ENCODE measurements at places on chromosomes 11 and 22.

DNA sequence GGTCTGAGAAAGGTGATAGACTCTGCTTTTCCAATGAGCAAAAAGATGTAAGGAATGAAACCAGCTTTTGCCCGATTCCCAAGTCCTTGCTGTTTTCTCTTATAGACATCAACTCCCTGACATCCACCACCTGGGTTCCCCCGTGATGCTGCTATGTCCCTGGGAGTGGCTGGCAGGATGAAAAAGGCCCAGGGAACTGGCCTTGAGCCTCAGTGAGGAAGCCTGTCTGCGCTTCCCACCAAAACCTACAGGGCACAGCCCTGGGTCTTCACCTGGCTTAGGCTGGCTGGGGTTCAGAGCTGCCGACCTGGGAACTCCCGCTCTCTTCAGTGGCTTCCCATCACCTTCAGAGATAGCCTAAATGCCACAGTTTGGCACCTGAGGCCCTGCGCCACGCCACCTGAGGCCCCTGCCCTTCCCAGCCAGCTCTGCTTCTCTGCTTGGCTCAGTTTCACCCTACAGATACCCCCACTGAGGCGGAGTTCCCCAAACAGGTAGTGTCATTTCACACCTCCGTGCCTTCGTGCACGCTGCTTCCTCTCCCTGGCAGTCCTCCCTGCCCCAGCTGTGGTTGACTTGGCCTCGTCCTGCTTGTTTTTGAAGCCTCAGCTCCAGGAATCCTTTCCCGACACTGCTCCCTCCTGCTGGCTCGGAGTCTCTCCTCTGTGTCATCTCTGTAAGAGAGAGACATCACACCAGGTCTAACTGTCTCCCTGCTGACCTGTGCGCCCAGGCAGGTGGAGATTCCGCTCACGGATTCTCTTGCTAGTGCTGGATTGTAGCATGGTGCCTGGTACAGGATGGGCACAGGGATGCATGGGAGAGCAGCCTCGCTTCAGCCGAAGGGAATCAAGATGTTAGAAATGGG lies 10.7 kb downstream of the SLC37A2 start:
- DNase-seq, result no peak

DNA sequence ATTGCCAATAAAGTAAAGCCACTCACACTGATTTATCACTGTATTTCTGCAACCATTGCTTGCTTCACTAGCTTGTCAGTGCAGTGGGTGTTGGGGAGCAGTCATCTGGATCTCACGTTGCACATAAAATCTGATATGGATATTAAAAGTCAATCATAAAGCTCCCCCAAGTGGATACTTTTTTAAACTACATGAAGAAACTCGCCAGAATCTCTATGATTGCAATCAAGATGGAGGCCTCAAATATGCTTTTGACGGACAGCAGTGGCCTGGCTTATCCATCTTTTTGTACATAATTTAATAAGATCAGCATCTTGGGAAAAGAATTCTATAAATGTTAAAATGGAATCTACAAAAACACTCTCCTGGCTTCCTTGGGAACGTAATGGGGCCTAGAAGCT lies 137.7 kb downstream of the WT1 start:
- DNase-seq, result peak; percentile 83

DNA sequence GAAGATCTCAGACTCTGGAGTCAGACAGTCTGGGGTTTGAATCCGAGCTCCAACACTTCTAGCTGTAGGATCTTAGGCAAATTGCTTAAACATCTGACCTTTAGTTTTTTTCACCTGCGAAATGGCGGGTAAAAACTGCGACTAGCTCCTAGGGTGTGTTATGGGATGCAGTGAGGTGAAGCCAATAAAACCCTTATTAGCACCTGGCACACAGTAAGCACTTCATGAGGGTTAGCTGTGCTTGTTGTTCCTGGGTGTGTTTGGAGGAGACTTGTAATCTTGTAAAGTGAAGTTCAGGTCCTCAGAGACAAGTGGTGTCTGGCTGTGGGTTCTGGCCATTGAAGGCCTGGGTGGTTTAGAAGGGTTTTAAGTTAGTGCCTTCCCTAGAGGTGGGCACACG lies 68.9 kb downstream of the ZBTB16 start:
- no peak for DNase-seq

GRCh38 chr11:31826536-31827438 lies 15.7 kb upstream of the PAX6 start:
- no peak for DNase-seq

DNA sequence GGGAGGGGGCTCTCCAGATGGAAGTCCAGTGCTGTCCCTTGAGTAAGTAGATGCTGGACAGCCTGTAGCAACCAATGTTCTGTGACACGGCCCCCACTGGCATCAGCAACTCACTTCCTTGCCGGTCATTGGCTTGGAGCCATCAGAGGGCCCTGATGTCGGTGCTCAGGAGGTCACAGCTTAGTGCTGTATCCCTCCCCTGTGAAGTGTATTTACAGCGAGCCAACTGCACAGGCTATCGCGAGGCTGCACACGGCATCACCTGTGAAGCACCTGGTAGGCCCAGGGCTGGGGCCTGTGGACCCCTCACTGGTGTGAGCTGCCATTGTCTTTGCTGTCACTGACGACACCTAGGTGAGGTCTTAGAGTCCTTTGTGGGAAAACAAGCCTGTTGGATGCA lies 13.4 kb upstream of the ACR start:
- no peak for DNase-seq

DNA sequence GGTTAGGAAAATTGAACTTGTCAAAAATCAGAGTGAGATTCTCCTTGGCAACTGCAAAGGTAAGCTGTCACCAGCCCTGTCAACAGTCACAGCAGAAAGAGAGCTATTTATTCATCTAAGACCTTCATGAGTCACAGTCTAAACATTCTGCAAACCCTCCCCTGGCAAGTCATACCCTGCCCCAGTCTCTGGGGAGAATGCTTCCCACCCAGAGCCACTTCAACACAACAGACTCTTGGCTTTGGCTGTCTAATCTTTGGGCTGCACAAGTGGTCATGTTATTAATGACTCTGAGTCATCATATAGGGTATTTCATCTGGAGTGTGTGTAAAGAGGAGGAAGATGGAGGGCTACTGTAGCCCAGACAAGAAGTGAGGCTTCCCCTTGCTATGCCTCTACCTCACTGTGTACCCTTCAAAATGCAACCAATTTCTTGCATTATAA lies 153.4 kb downstream of the CCDC34 start:
- DNase-seq, result no peak

- no peak for DNase-seq
These were observed 9.7 kb upstream of the ANKK1 start for GRCh38 chr11:113377681-113378412.

GRCh38 chr22:36727927-36728488 lies 24.5 kb upstream of the CACNG2 start:
- no peak for DNase-seq

DNA sequence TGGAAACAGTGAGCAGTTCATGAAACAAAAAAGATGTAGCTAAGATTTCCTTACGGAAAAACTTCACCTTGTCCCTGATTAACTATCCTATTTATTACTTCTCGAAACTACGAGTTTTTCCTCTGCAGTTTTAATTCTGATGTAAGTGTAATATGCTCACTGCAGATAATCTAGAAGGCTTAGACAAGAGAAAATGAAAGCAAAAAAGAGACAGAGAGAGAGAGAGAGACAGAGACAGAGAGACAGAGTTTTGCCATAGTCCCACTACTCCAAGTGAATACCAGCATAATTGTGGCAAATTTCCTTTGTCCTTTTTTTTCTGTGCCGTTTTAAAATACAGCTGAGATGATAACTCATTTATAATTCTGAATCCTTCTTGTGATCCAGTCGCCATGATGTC lies 24.8 kb downstream of the FSHB start:
- no peak for DNase-seq

DNA sequence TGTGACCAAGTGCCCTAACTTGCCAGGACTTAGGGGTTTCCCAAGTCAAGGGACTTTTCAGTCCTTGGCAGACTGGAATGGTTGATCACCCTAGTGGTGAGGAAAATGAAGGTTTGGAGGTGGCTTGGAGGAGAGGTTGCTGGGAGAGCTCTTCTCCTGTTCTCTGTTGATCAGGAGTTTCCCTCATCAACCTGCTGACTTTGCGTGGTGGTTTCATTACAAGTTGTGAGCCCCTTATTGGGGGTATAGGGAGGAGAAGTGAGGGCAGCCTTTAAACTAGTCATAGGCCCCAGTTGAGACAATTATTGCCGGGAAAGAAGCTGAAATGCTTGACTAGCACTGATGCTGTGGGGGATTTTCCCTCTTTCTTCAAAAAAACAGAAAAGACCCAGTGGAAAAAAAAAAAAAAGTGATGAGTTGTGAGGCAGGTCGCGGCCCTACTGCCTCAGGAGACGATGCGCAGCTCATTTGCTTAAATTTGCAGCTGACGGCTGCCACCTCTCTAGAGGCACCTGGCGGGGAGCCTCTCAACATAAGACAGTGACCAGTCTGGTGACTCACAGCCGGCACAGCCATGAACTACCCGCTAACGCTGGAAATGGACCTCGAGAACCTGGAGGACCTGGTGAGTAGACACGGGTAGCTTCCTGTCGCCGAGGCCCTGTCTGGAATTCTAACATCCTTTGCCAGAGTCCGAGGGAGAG lies at the start of gene CXCR5:
Gene CXCR5, plus strand, starts transcription at position 525 of the 704 bp plus-strand sequence. Its CDS starts 50 bp downstream, at position 575.
- no peak for DNase-seq

DNA sequence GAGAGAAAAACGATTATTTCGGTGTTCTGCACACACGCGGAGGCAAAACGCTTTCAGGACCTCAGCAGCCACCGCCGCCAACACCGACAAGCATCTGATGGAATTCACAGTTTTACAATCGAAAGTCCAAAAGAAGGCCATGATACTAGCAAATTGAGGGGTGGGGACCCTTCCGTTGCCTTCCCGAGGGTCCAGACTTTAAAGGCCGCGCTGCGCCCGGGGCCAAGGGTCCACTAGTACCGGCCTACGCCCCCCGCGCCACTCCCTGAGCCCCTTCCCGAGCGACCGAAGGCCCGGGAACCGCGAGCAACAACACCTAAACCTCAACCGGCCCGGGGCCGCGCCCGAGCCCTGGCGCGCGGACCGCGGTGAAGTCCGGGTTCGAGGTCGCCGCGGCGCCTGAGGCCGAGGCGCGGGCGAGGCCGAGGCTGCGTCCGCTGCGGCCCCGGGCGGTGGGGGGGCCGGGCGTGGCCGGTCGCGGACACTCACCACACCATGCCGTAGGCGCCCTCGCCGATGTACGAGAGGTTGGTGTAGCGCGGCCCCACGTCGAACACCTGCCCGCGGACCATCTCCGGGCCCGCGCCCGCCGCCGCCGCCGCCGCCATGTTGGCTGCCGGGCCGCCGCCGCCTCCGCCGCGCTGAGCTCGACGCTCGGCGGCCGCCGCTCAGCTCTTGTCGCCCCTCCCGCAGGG lies 465 bp downstream of the MAPK1 start:
- DNase-seq, result no peak

DNA sequence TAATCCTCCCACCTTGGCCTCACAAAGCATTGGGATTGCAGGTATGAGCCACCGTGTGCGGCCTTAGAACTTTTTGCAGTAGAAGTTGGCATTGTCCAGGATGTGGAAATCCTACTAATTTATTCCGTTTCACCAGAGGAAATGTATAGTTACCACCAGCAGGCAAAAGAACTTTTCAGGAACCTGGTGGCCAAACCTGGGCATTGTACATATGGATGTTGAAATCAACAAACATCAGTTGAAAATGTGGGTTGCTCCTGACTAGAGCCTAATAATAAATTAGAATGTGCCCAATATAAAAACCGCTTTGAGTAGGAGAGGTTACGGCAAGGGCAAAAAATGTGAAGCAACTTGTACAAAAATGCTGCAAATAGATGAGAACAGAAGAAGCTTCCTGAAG lies 40.7 kb upstream of the XBP1 start:
- no peak for DNase-seq

- no peak for DNase-seq
These were observed 927.4 kb downstream of the BRD1 start for GRCh38 chr22:48900327-48900597.

DNA sequence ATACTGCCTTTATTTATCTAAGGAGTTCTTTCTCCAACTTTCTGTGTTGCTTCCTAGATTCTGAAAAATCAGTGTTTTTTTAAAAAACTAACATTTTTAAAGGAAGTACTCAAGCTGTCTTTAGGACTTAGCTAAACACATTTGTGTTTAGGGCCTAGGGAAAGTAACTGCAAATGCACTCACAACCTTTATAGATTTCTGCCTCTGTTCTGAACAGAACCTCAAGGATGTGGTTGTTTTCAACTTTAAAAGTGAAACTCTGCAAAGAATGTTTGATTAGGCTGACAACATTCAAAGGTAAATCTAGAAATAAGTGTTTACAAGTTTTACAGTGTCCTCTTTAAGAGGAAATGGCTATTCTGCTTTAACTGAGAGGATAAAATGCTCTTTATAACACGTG lies 55.4 kb upstream of the CNTN5 start:
- no peak for DNase-seq

DNA sequence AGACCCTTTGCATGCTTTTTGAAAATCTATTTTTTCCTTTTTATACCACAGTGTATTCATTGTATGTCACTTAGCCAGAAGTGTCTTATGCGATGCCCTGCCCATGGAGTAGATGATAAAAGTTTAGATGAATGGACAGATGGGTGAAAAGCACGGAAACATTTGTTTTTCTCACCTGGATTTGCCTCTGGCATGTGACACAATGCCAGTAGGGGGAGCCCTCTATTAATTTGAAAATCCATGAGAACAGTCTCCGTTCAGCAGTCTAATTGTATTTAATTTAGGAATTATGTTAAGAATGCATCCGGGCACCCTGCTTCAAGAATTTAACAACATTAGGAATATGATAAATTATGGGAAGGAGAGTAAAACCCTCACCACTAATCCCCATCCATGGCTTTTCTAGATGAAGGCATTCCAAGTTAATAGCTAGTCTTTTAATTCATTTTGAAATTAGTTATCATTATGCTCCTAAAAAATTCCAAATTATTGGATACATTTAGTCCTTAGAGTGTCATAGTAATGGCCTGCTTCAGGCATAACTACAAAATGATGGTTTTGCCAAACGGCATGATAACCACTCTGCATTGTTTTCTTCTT lies 55.3 kb upstream of the ALKBH3 start:
- DNase-seq, result no peak

- no peak for DNase-seq
These were observed 114.6 kb upstream of the BID start for GRCh38 chr22:17888855-17889254.

GRCh38 chr11:101241160-101241795 lies 111.7 kb upstream of the PGR start:
- DNase-seq, result no peak

GRCh38 chr22:47022475-47022874 lies 260.0 kb downstream of the TBC1D22A start:
- DNase-seq, result no peak

GRCh38 chr11:1202154-1202775 lies 20.6 kb upstream of the MUC5B start:
- no peak for DNase-seq

GRCh38 chr11:115623021-115623451 lies 118.8 kb upstream of the CADM1 start:
- no peak for DNase-seq

Data from hippocampal formation (tissue), 2 donors.